ENCODE measurements at places on chromosomes 4 and X.

- DNase-seq: no peak
Measured at GRCh38 chrX:105662248-105662647, 160.1 kb upstream of the NRK start.

- no peak for DNase-seq
Measured at GRCh38 chr4:69843932-69844331, 16.0 kb downstream of the SULT1E1 start.

GRCh38 chrX:18898091-18898490 lies 85.8 kb downstream of the PHKA2 start:
- no peak for DNase-seq

DNA sequence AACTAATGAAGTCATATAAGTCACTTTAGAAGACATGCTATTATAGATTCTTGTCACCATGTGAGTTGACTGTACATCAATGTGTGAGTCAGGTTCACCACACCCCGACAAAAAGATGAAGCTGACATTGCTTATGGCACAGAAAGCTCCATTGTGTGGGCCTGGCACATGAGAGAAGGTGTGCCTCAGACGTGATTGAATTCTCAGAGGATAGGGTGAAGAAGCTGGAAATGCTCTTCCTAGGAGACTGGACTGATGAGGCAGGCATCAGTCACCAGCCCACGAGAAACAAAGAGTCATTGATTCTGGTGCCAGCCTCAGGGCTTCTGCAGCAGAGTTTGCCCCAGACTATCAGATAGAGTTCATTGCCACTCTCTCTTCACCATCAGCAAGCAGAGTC lies 35.9 kb upstream of the LRAT start:
- DNase-seq: no peak

DNA sequence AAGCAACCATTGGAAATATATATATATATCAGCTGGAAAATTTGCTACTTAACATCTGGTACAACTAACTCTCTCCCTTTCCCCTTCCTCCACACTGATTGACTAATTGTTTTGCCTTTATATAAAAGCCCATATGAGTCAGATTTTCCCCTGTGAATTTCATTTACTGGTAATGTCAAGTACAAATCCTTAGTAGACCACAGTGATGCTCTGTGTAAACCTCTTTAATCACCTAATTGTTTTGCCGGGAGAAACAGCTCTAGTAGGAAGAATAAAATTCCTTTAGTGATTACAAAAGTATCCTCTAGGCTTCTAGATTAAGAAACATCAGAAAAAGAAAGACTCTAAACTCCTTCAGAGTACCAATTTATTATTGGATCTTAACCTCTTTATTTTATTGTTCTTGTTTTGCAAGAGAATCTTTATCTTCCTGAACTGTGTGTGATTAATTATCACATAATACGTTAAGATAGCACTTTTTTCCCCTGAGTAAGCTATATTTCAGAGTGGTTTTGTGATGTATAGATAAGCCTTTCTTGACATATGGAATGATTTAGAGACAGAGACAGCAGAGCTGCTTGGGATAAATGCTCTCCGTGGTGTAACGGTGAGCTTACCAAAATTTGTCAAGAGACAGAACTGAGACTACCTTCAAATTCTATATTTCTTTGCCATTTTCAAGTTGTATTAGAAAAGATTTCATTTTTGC lies 1606.4 kb upstream of the TENM3 start:
- peak; percentile 81 for DNase-seq

DNA sequence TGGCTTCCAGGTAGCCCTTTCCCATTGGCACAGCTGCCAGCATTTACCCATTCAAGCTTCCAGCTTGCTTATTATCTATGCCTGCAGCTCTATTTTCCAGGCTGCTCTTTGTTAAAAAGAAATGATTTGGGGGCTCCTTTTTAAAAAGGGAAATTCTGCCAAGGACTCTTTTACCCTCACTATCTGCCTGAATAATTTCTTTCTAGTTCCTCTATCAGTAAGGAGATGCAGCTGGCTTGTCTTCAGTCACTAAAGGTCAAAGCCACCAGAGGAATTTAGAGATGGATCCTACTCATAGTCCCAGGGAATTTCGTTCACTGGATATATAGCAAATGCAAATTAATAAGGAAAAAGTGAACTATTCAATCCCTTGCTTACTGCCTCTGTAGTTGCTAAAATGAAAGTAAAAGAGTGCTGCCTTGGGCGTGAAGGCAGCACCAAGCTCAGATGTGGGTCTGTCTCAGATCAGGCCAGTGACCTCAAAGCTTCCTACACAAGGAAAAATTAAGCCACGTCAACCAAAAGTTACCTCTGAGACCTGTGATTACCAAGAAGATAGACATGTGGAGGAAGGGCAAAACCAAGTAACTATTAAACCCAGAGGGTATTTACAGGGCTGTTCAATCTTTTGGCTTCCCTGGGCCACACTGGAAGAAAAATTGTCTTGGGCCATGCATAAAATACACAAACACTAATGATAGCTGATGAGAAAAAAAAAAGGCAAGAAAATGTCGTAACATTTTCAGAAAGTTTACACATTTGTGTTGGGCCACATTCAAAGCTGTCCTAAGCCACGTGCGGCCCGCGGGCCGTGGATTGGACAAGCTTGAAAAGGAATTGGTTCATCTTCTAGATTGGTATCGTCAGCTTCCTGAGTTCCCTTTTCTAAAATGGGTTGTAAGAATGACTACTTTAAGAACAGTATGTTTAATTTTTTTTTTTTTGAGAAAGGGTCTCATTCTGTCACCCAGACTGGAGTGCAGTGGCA lies 5.3 kb downstream of the ARSF start:
- DNase-seq: no peak

- DNase-seq: no peak
Measured at GRCh38 chr4:20901851-20902250, 201.6 kb downstream of the PACRGL start.

DNA sequence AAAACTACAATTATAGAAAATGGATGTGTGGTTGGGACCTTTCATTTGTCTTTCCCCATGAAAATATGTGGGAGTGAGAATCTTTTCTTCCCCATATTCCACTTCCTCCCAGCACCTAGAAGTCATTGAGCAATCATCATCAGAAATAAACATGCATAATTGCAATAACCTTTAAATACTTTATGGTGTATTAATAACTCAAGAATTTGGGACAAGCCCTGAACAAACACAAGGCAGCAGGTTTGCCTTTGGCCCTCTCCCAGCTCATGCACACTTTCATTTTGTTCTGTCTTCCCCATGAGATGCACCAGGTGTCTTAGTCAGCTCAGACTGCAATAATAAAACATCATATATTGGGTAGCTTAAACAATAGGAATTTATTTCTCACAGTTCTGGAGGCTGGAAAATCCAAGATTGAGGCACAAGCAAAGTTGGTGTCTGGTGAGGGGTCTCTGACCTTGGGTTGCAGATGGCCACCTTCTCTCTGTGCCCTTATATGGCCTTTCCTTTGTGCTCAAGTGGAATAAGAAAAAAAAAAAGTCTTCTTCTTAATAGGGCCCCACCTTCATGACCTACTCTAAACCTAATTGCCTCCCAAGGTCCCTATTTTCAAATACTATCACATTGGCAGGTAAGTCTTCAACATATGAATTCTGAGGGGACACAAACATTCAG lies 34.7 kb upstream of the TMEM184C start:
- peak; percentile 62 for DNase-seq

DNA sequence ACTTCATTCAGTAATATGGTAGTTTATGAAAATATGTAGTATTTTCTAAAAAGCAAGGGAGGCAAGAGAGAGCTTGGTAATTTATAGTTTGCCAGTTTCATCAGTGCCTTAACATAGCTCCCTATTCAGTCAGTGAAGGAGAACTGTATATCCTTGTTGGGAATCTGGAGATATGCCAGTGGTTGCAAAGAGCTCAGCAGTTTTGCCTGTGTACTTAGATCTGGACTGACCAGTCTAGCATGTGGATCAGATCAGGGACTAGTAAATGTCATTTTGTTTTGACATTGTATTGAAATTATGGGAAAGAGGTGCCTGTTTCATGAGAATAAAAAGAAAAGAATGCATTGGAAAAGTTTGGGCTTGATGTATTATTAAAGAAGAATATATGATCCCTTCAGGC lies 88.6 kb downstream of the ZIC3 start:
- DNase-seq: no peak

- peak; percentile 72 for DNase-seq
Measured at GRCh38 chr4:165207431-165208220, at the start of gene KLHL2. KLHL2 (plus strand) TSS chr4:165207561; CDS start chr4:165207877, 316 bp downstream.

- no peak for DNase-seq
Measured at GRCh38 chrX:7709845-7710244, 133.1 kb upstream of the VCX start.

GRCh38 chr4:133565379-133565778 lies 416.3 kb downstream of the PCDH10 start:
- peak; percentile 79 for DNase-seq

- DNase-seq: no peak
Measured at GRCh38 chrX:154121961-154122360, 22.1 kb upstream of the OPN1LW start.

GRCh38 chr4:47762376-47763266 lies 75.2 kb downstream of the CORIN start:
- DNase-seq: no peak

GRCh38 chrX:107117993-107118321 lies 665 bp downstream of the RBM41 start:
- peak; percentile 10 for DNase-seq

DNA sequence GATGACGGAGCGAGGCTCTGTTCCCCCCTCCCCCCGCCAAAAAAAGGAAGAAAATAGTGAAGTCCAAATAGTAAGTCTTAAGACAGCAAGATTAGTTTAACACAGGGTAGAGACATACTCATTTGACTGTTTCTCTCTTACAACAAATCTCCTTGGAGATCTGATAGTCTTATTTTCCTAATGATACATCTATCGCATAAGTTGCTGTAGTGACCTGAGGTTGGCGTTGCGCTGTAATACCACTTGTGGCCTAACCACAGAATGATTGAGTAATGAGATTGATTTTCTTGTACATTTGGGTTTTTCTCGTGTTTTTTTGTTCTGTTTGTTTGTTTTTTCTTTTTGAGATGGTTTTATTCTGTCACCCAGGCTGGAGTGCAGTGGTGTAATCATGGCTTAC lies 27.2 kb downstream of the OCIAD1 start:
- no peak for DNase-seq

GRCh38 chr4:169404960-169405359 lies 134.2 kb upstream of the SH3RF1 start:
- DNase-seq: no peak

DNA sequence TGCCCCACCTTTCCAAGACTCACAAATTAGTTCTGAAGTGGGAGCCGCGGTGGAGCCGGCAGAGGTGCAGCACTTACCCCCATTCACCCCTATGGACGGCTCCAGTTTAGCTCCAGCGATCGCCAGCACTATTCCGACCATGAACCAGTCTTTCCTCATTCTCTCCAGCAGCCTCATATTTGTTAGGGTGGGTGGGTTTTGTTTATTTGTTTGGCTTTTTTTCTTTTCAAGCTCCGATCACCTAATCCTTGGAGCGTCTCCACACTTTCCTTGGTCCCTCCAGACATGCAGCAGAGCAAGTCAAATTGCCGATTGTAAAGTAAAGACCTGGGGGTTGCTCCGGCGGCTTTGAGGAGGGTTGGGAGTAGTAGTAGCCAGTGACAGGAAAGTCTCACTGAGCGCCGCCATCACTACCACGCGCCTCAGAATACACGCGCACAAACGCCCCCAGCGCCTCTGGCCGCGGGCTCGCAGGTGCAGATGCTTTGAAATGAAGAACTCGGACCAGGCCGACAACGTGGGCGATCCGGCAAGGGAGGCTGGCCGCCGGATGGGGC lies at the start of gene SLC10A7:
SLC10A7 (minus strand) TSS at position 400 of the 557 bp plus-strand sequence; CDS start at position 177, 223 bp downstream.
- peak; percentile 78 for DNase-seq

- DNase-seq: peak; percentile 24
Measured at GRCh38 chr4:1232661-1233621, 16.0 kb downstream of the CTBP1 start.

GRCh38 chrX:39196192-39197102 lies 395.2 kb downstream of the MID1IP1 start:
- DNase-seq: peak; percentile 90

DNA sequence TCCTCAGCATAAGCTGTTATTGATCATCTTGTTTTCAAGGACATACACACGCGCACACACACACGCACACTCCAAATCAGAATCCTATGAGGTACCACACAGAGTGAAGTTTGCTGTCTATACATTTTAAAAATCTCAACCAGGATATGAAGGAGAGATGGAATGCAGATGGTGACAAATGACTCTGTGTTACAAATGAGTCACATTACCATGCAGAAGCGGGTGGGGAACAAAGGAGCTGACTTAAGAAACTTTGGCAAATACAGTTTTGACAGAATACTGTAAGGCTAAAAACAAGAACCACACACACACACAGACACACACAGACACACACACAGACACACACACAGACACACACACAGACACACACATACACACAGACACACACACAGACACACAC lies 81.7 kb downstream of the RELL1 start:
- peak; percentile 78 for DNase-seq

- no peak for DNase-seq
Measured at GRCh38 chr4:61824454-61824853, 624.3 kb downstream of the ADGRL3 start.

DNA sequence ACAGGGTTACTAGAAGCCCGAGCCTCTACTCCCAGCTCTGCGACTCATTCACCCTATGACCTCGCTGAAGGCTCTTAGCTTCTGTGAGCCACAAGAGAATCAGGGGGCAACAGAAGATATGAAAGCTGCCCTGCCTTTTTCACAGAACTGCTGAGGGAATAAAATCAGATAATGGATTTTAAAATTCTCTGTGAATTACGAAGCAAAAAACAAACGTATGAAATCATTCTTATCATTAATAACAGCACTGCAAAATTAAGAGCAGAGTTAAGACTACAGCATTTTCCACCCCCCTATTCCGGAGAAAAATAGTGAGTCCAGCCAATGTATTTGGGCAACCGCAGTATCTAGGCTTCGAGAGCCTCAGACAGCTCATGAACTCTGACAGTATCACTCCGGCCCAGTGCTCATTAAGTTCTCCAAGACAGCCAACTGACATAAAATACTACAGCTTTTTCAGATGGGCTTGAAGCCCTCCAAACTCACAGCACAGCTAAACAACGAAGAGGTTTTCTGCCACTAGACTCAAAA lies 33.4 kb downstream of the AFAP1 start:
- DNase-seq: peak; percentile 65

DNA sequence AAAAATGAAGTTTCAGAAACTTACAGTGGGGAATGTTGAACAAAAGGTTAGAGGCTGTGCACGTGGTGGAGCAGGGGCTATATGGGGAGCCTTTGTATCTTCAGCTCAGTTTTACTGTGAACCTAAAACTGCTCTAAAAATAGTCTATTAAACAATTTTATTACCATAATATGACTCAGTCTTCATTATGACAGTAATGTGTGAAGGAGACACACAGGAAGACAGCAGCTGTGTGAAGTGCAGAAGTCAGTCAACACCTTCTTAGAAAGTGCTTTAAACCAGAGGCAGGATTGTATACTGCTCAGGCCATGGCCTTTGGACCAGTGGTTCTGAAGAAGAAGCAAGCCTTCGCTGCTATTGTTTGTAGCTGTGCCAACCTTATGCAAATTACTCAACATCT lies 89.7 kb downstream of the ARHGAP10 start:
- no peak for DNase-seq

GRCh38 chr4:25346913-25347312 lies 30.1 kb upstream of the ANAPC4 start:
- no peak for DNase-seq

Measured in fibroblast of skin of right biceps (primary cell).